ENCODE measurements at places on chromosomes 3 and 15. TPM values are rescaled to one million over a fixed set of nuclear protein-coding genes. Genes with fewer than 3 reads are reported as not detected.

KBTBD13 gene
- 0.05 TPM for polyA plus RNA-seq

BTD gene
- 20.5 TPM for polyA plus RNA-seq

RNU5B-1 gene
- polyA plus RNA-seq = not detected

SCAANT1 gene
- not detected for polyA plus RNA-seq

LRRC31 gene
- 6.1 TPM for polyA plus RNA-seq

DLL4 gene
- 0.38 TPM for polyA plus RNA-seq

EPHB1 gene
- polyA plus RNA-seq = not detected

TRH gene
- not detected for polyA plus RNA-seq

GPR171 gene
- not detected for polyA plus RNA-seq

CNTN4 gene
- 22.7 TPM for polyA plus RNA-seq

ADGRG7 gene
- polyA plus RNA-seq = 1.4 TPM

EIF4E3 gene
- polyA plus RNA-seq = 21.7 TPM

MAPKAPK3 gene
- 13.0 TPM for polyA plus RNA-seq

MORC1 gene
- polyA plus RNA-seq = not detected

CLRN1 gene
- polyA plus RNA-seq = not detected

SNTN gene
- polyA plus RNA-seq = not detected

PLSCR2 gene
- not detected for polyA plus RNA-seq

ZNF660 gene
- 1.1 TPM for polyA plus RNA-seq

PRTG gene
- polyA plus RNA-seq = not detected

SPINT1 gene
- polyA plus RNA-seq = 1.9 TPM

TRIM42 gene
- polyA plus RNA-seq = not detected

LMOD3 gene
- polyA plus RNA-seq = not detected

ACSBG1 gene
- polyA plus RNA-seq = 0.25 TPM

VIPR1 gene
- polyA plus RNA-seq = 11.5 TPM

CLDN11 gene
- 0.36 TPM for polyA plus RNA-seq

RAD51 gene
- 0.33 TPM for polyA plus RNA-seq

CLASP2 gene
- polyA plus RNA-seq = 21.4 TPM

IRAK2 gene
- 1.7 TPM for polyA plus RNA-seq

KCNAB1 gene
- 8.9 TPM for polyA plus RNA-seq

GP9 gene
- polyA plus RNA-seq = not detected

TLR9 gene
- not detected for polyA plus RNA-seq

TMEM108 gene
- polyA plus RNA-seq = not detected

GPR176 gene
- polyA plus RNA-seq = 34.9 TPM

LDHAL6B gene
- not detected for polyA plus RNA-seq

SLC12A1 gene
- not detected for polyA plus RNA-seq

ANKRD34C gene
- polyA plus RNA-seq = not detected

TGM5 gene
- polyA plus RNA-seq = not detected

GOLGA8S gene
- polyA plus RNA-seq = 0.25 TPM

CELSR3 gene
- polyA plus RNA-seq = 1.3 TPM

MYH15 gene
- polyA plus RNA-seq = 0.05 TPM

SERINC4 gene
- polyA plus RNA-seq = 0.43 TPM

ZMYND10 gene
- polyA plus RNA-seq = 3.5 TPM

RARB gene
- polyA plus RNA-seq = 1.6 TPM

RTP4 gene
- polyA plus RNA-seq = 2.7 TPM

USP8 gene
- polyA plus RNA-seq = 23.7 TPM

PLSCR5 gene
- not detected for polyA plus RNA-seq

NECTIN3 gene
- 5.1 TPM for polyA plus RNA-seq

METTL6 gene
- polyA plus RNA-seq = 6.7 TPM

AGBL1 gene
- not detected for polyA plus RNA-seq

COLQ gene
- polyA plus RNA-seq = 1.8 TPM

A4GNT gene
- not detected for polyA plus RNA-seq

HYKK gene
- polyA plus RNA-seq = 8.6 TPM

CHST13 gene
- not detected for polyA plus RNA-seq

Data from aorta (tissue), 5 donors.